ENCODE measurements at places on chromosomes 7 and 10.

GRCh38 chr10:62764011-62764410 is 40.5 kb upstream of the ADO start:
- no peaks in the 10 kb centered on the region for H3K4me1 ChIP-seq
- no peak overlapping the region for H3K4me3 ChIP-seq
- no peaks in the 10 kb centered on the region for H3K36me3 ChIP-seq
- H3K27ac ChIP-seq: no peak overlapping the region
- H3K27me3 ChIP-seq: no peaks in the 10 kb centered on the region

DNA sequence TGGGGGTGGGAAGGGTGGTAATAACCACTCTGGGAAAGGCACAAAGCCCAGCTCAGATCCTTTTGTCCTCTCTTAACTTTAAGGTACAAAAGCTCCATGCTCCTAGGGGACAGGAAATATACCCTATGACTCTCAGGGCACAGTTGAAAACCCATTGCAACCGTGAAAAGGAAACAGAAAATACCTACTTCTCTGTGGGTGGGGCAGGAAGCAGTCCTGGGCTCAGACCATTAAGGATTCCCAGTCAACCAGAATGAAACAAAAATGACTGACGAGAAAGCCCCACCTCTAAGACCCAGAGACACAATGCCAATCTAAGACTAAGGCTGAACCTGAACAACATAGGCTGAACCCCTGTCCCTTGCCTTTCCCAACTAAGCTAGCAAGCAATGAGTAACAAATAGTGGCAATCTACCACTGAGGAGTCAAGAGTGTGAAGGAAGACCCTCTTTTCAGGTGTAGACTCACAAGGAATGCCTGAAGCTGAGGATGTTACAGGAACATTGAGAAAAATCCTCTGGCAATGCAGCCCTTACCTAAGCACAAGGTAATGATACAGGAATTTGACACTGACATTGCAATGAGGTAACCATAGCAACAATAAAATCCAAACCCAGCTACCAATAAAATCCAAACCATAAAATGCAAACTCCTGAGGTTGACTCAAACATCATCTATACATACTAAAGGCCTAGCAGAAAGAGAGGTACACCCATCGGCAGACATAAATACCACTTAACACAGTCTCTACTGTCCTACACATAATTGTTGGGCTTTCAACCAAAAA is 380.1 kb downstream of the HPSE2 start:
- H3K27me3 ChIP-seq: no peaks in the 10 kb centered on the region
- H3K36me3 ChIP-seq: no peaks in the 10 kb centered on the region
- no peaks in the 10 kb centered on the region for H3K4me1 ChIP-seq
- H3K4me3 ChIP-seq: no peak overlapping the region
- no peak for DNase-seq
- no peak overlapping the region for H3K27ac ChIP-seq

DNA sequence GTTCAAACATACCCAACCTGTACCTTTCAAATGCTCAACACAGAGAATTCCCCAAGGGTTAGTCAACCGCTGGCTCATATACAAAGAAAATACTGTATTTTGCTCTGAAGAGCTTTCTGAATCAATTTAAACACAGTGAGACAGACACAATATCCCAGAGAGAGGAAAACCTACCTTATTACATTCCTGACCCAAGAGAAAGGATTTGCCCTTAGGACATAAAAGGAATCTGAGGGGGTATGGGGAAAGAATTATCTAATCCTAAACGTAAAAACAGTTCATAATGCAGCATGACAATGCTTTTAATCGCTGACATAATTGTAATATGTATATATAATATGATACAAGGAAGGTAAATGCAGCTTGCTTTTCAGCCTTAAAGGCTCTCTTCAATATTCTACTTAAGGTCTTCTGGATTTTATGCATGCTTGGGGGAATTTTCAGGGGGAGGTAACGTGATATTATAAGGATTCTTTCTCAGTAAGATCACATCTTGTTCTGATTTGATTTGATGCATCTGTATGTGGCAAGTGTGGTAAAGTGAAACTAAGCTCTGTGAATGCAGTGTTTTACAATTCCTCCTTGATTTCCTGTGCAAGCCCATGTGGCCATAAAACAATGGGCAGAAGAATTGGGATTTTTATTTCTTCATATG is 240.5 kb downstream of the GLI3 start:
- no peak overlapping the region for H3K4me3 ChIP-seq
- H3K4me1 ChIP-seq: peaks cover 45% of the 10 kb centered on the region
- no peaks in the 10 kb centered on the region for H3K27me3 ChIP-seq
- peaks cover 17% of the 10 kb centered on the region for H3K36me3 ChIP-seq
- H3K27ac ChIP-seq: no peak overlapping the region

- H3K36me3 ChIP-seq: no peaks in the 10 kb centered on the region
- H3K4me3 ChIP-seq: no peak overlapping the region
- no peaks in the 10 kb centered on the region for H3K27me3 ChIP-seq
- DNase-seq: no peak
These were observed 9.8 kb downstream of the CEP41 start for GRCh38 chr7:130430841-130431666.

- H3K36me3 ChIP-seq: no peaks in the 10 kb centered on the region
- no peaks in the 10 kb centered on the region for H3K27me3 ChIP-seq
- no peak overlapping the region for H3K27ac ChIP-seq
- no peak overlapping the region for H3K4me3 ChIP-seq
These were observed 147.2 kb downstream of the TMEM178B start for GRCh38 chr7:141221007-141221612.

DNA sequence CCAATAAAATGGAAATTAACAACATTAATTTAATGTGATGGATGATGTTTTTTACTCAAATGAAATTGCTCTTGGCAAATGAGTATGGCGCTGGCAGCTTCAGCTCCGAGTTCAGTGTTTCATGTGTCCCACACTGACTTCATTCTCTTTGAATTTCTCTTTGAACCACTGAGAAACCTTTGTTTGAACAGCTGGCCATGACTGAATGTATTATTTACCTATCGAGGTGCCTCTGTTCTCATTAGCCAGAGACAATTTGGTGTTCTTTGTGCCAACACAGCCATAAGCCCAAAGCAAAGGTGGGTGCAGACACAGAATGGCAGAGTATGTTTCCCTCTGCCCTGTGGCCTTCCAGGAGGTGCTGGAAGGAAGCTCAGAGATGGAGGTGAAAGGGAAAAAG is 42.1 kb downstream of the TMEM178B start:
- H3K27me3 ChIP-seq: no peaks in the 10 kb centered on the region
- H3K4me3 ChIP-seq: no peak overlapping the region
- H3K36me3 ChIP-seq: no peaks in the 10 kb centered on the region
- no peak for DNase-seq

- H3K27me3 ChIP-seq: no peaks in the 10 kb centered on the region
- no peaks in the 10 kb centered on the region for H3K4me1 ChIP-seq
- no peaks in the 10 kb centered on the region for H3K36me3 ChIP-seq
- no peak overlapping the region for H3K27ac ChIP-seq
- no peak for DNase-seq
These were observed 16.4 kb upstream of the PDZD8 start for GRCh38 chr10:117391436-117392205.

DNA sequence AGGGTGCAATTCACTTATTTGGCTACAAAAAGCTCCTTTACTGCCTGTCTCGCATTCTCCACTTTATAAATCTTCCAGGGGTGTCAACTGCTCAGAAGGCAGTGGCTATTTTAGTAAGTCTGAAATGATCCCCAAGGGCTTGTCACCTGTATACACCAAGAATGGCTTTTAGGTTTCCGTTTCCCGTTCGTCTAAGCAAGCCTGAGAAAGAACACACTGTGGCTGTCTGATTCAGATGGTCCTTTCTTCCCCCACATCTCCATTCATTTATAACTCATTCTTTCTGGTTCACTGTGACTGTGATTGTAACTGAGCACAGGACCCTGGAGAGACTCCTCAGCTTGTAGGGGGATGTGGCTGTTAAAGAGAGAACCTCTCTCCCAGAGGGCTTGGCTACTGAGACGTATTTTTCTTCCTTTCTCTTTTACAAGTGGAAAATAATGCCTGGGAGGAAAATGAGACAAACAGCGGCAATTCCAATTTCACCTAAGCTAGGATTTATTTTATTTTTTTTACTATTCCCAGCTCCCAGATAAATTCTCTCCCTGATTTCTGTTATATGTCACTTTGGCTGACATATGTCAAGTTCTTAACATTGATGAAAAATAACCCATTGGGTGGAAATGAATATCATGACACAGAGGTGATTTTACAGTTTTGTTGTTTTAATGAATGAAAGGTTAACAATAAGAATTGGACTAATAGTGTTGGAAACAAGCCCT is 129.3 kb downstream of the FAM107B start:
- DNase-seq: no peak
- no peaks in the 10 kb centered on the region for H3K27me3 ChIP-seq
- H3K4me3 ChIP-seq: no peak overlapping the region
- H3K4me1 ChIP-seq: peaks cover 8% of the 10 kb centered on the region

DNA sequence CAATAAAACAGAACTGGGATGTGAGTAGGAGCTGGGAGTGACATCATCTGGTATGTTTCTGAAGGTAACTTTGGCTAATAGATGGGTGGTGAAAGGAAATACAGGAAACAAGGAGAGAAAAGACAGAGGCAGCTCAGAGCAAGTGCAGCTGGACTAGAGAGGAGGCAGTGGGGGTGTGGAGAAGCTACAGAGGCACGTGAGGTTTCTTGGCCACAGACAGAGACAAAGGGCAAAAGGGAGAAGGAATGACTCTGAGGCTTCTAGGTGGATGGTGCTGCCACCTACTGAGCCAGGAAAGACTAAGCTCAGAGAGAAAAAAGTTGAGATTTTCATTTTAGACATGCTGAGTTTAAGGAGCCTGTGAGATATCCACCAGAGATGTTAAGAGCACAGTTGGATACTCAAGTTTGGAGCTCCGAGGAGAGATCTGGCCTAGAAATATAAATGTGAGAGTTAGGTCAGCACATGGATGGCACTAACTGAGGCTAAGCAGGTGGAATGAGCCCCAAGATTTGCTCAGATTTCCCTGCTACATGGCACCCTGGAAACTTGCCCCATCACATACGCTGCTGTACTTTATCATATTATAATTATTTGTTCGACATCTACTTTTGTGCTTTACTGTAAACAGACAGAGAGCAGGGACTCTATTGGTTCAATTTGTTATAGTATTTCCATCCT is 293.0 kb upstream of the IMMP2L start:
- no peaks in the 10 kb centered on the region for H3K4me1 ChIP-seq
- no peak for DNase-seq
- no peak overlapping the region for H3K27ac ChIP-seq
- H3K4me3 ChIP-seq: no peak overlapping the region

GRCh38 chr10:74058658-74059057 is 60.7 kb downstream of the VCL start:
- H3K36me3 ChIP-seq: no peaks in the 10 kb centered on the region
- no peak for DNase-seq
- no peaks in the 10 kb centered on the region for H3K27me3 ChIP-seq
- no peak overlapping the region for H3K27ac ChIP-seq
- H3K4me1 ChIP-seq: peaks cover 50% of the 10 kb centered on the region

- no peaks in the 10 kb centered on the region for H3K27me3 ChIP-seq
- no peaks in the 10 kb centered on the region for H3K36me3 ChIP-seq
- no peak overlapping the region for H3K27ac ChIP-seq
- H3K4me3 ChIP-seq: no peak overlapping the region
- no peak for DNase-seq
- peaks cover 43% of the 10 kb centered on the region for H3K4me1 ChIP-seq
These were observed 28.9 kb downstream of the UNC5B start for GRCh38 chr10:71241114-71241829.

DNA sequence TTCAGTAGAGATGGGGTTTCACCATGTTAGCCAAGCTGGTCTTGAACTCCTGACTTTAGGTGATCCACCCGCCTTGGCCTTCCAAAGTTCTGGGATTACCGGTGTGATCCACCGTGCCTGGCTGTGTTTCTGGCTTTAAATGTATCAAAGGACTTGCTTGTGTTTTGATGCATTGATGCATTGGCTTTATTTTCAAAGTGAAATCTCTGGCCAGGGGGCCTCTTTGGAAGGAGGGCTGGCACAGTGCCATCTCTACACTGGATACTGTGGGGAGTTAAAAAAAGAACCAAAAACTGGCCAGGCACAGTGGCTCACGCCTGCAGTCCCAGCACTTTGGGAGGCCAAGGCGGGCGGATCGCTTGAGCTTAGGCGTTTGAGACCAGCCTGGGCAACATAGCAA is 16.0 kb downstream of the MNX1 start:
- DNase-seq: no peak
- peaks cover 97% of the 10 kb centered on the region for H3K27me3 ChIP-seq
- H3K27ac ChIP-seq: no peak overlapping the region
- no peaks in the 10 kb centered on the region for H3K36me3 ChIP-seq
- no peaks in the 10 kb centered on the region for H3K4me1 ChIP-seq

DNA sequence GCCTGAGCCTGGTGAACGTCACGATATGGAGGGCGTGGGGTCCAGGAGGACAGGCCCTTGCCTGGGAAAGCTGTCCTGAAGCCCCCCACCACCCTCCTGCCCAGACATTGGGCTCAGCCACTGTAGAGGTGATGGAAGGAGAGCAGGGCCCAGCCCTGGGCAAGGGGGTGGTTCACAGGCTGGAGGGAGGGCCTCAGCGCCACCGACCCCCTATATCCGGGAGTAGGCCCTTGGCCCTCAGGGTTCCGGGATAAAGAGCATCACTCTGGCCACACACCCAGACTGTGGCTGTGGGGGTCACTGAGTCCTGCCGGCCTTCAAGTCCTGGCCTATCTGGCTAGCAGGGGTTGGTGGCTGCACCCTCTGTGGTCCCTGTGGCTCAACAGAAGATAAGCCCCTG is 55.3 kb upstream of the GTF2IRD1 start:
- H3K27ac ChIP-seq: no peak overlapping the region
- H3K36me3 ChIP-seq: peaks cover 5% of the 10 kb centered on the region
- peaks cover 3% of the 10 kb centered on the region for H3K4me1 ChIP-seq
- DNase-seq: no peak

DNA sequence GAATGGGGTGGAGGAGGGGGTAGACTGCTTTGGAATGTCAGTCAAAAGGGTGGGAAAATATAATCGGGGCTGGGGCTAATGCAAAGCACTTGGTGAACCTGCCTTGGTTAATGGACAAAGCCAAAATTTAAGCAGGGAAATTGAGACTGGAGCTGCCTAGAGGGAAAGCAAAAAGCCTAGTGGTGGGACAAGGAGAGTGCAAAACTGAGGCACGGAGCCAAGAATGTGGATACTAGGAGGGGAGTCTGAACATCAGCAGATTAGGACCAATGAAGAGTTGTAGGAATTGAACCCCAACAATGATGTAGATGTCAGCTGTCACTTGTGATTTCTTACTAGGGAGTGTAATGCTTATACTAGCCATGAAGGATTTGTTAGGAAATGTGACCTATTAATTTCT is 195.9 kb downstream of the MDFIC start:
- H3K27me3 ChIP-seq: no peaks in the 10 kb centered on the region
- H3K4me3 ChIP-seq: no peak overlapping the region
- no peaks in the 10 kb centered on the region for H3K4me1 ChIP-seq
- no peaks in the 10 kb centered on the region for H3K36me3 ChIP-seq
- no peak overlapping the region for H3K27ac ChIP-seq

DNA sequence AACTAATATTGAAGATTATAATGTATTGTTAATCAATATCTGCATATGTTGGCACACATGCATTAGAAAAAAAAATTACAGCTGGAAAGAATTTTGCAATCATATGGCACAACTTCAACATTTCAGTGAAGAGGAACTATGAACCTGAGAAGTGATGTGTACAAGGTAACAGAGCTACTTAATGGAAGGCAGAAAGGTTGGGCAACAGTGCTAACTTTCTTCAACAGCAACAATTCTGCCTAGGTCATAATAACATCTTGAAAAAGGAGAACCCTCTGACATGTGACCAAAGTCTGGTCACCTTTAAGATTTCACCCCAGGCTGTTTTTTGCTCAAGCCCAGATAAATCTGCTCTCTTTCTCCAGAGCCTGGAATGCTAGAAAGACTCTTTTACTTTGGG is 47.9 kb upstream of the SKAP2 start:
- no peak for DNase-seq
- H3K36me3 ChIP-seq: no peaks in the 10 kb centered on the region
- H3K4me3 ChIP-seq: no peak overlapping the region

Measured in esophagus squamous epithelium (tissue), 5 donors.